ENCODE measurements at places on chromosomes 2 and 18.
A peak's percentile ranks its signal among the peaks of the same experiment; 100 is the strongest.

DNA sequence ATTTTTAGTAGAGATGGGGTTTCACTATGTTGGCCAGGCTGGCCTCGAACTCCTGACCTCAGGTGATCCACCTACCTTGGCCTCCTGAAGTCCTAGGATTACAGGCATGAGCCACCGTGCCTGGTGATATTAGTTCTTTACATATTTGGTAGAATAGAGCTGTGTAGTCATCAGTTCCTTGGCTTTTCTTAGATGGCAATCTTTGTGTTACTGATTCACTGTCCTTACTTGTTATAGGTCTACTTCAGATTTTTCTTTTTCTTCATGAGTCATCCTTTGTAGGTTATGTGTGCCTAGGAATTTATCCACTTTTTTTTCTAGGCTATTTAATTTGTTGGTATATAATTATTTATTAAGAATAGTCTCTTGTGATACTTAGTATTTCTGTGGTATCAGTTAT lies 30.3 kb upstream of the ZSWIM2 start:
- DNase-seq = no peak

GRCh38 chr2:182593394-182593975 lies 122.6 kb upstream of the DNAJC10 start:
- peak; percentile 38 for DNase-seq

DNA sequence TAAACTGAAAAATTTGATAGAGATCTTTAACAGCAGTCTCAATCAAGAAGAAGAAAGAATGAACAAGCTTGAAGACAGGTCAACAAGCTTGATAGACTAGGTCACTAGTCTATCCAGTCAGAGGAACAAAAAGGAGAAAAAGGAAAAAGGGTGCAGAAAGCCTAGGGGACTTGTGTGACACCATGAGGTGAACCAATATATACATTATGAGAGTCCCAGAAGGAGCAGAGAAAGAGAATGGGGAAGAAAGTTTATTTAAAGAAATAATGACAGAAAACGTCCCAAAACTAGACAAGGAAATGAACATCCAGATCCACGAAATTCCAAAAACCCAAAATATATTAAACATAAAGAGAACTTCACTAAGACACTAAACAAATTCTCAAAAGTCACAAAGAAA lies 84.5 kb downstream of the VAPA start:
- DNase-seq = no peak

- DNase-seq = no peak
Measured at GRCh38 chr18:35324926-35325655, 19.1 kb downstream of the ZNF24 start.

DNA sequence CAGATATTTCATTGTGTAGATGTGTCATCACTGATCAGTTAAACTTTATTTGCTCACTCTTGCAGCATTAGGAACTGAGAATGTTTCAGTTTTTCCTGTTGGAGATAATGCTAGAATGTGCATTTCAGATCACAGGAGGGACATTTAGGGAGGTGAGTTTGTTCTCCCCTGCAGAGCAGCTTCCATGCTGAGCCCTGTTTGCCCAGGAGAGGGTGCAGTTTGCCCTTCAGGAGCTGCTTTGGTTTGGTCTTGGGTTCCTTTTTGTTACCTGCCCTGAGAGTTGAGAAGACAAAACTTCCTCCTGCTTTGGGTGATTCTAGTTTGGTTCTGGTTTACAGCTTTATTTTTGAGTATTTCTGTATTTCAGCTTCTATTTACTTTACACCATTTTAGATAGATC lies 49.9 kb downstream of the DGKD start:
- no peak for DNase-seq

- no peak for DNase-seq
Measured at GRCh38 chr2:236956641-236957040, 129.0 kb upstream of the COPS8 start.

DNA sequence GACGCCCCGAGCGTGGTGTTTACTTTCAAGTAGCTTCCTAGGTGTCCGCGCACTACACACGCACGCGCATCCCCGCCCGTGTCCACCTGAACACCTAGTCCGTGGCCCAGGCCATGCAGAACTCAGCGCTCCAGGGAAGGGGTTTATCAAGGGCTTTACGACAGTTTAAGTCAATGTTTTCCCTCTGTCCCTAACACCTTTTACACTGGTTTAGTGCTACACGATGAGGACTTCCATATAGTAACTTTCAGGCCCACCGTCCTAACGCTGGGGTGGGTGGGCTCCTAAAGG lies 1.4 kb upstream of the BCL2 start:
- no peak for DNase-seq

DNA sequence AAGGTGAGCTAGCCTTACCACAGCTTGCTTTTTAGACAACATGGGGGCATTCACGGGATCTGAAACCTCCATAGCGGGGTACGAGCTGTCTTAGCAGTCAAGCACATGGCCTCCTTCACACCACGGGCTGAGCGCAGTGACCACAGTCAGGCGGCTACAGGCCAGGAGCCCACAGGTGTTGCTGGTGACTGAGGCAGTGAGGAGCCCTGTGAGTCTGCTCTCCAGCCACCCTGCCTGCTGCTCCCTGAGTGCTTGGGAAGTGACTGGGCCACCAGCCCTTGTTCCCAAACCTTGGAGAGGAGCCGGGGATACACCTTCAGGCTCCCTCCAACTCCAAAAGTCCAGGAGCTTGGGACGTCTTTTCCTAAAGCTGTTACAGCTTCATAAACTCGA lies 418.1 kb upstream of the MYT1L start:
- DNase-seq = no peak

DNA sequence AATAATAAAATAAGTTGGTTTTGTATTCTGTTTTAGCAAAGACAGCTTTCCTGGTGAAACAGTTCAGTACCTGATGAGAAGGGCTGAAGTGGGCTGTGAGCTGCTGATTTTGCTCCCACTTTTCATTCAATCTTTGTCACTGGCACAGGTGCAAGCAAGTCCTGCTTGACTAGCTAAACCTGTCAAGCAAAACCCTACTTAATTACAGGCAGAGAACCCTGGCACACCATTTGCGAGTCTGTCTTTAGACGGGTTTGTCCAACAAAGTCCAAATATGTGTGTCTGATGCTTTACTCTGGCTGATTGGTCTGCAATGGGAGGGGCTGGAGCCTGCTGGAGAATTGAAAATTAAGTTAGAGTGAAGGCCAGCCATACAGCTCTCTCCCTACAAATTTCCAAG lies 267.2 kb downstream of the EPHA4 start:
- no peak for DNase-seq

DNA sequence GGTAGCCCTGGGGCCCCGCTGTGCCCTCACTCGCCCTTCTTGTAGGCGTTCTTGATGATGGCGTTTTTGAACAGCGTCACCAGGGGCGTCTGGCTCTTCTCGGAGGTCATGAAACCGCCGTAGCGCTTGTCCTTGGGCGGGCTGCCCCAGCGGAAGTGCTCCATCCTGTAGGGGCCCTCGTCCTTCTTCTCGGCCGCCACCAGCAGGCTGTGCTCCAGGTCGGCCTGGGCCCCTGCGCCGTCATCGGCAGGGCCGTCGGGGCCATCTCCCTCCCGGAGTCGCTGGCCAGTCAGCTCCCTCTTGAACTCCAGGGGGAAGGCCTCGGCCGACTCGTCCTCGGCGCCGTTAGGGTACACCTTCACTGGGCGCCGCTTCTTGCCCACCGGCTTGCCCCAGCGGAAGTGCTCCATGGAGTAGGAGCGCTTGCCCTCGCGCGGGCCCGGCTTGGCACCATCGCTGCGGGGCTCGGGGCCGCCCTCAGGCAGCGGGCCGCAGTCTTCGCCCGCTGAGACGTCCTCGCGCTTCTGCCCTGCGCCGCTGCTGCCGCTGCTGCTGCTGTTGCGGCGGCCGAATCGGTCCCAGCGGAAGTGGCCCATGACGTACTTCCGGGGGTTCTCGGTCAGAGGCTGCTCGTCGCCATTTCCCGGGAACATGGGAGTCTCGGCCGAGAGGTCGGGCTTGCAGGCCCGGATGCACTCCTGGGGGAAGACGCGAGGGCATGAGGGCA lies 7.2 kb downstream of the POMC start:
- no peak for DNase-seq

DNA sequence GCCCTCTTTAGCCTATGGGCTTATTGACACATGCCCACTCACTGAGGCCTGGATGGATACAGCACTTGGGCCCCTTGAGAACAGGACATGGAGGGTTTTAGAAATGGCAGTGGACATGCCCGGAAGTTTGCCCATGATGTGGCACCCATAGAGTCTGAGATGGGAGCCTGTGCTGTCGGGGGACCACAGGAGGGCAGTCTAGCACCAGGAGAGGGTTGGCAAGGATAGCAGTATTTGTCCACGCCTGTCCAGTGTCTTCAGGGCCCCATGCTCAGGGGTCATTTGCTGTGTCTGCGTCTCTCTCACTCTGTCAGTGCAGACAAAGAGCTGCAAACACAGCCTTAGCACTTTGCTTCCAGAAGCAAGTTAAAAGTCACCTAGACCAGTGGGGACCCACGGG lies 48.7 kb downstream of the IL1RL2 start:
- DNase-seq = no peak

DNA sequence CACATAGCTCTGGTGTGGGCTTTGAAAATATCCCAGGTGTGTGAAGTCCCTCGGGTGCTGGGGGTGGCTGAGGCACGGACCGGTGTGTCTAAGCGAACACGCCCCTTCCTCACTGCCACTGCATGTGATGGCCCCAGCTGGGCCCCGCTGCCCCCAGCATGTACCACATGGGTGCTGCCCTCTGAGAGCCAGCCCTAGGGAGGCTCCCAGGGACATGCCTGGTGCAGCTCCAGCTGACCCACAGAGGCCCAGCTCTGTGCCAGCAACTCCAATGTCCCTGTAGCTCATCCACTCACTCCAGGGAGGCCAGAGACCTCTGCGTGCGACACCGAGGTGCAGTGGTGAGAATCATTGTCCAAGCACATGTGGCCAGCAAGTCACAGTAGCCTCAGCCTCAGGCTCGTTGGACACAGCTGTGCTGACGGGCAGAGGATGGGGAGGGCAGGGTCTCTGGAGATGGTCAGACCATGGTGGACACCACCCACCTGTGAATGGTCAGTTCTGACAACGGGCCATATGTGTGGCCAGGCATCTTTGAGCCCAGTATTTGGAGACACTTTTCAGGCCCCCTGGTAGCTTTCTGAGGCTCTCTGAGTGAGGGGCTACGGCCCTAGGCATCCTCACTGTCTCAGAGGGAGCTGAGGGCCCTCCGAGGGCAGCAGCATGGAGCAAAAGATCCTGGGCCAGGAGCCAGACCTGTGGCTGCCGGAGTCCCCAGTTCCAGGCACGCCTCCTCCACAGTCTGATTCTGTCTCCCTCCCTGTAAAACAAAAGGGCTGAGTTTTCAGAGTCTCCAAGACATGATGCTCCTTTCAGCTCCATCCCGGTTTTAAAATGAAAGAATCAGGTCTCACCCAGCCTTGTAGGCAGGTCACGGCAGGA lies 220.7 kb downstream of the NDUFA10 start:
- DNase-seq = no peak

DNA sequence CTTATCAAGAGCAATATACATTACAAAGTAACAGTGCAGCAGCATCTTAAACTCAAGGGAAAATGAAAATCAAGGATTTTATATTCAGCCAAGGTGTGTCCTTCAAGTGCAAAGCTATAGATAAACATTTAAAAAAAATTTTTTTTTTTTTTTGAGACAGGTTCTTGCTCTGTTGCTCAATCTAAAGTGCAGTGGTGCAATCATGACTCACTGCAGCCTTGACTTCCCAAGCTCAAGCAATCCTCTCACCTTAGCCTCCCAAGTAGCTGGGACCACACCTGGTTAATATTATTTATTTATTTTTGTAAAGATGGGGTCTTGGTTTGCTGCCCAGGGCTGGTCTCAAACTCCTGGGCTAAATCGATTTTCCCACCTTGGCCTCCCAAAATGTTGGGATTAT lies 9.0 kb downstream of the CDKL4 start:
- no peak for DNase-seq

- DNase-seq = no peak
Measured at GRCh38 chr2:189407281-189408209, 33.7 kb upstream of the WDR75 start.

GRCh38 chr2:20091305-20091991 lies 40.0 kb upstream of the LAPTM4A start:
- DNase-seq = peak; percentile 68

DNA sequence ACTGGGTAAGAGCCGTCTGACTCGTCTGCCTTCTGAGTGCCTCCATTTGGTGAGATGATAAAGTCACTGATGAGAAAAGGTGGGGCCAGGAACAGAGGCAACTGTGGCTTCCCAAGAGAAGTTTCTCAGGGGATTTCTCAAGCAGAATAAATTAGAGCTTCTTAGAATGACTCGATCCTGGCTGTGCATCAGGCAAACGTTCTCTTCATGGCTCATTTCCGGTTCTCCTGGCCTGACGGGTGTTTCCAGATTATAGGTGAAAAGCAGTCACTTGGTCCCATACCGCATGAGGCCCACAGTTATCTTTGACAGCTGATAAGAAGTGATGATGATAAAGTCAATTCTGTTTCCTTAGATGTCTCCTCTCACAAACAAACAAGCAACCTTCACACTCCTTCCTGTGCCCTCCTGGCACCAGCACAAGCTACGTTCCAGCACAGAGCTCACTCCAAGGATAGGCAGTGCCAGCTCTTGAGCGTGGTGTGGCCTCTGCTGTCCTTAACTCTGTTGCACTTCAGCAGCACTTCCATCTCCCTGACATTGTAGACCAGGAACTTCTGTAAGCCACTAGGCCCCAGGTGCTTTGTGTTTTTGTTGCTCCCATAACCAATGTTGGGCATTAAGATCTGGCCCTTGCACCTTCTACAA lies 37.8 kb upstream of the KCNF1 start:
- DNase-seq = no peak

DNA sequence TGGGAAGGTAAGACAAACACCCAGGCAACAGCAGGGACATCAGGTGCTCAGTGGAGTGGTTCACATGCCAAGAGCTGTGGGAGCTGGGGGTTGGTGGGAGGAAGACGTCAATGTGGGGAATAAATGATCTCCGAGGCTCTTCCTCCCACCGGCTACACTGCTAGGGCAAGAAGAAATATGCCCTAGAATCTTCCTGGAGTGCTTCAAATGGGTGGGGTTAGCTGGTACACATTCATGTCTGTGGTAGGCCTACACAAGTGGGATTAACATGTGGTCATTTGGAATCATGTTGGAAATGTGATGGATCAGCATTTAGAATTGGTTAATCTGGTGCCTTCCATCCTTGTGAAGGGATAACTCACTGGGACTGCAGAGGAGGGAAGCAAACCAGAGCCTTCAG lies 12.4 kb upstream of the ZFP36L2 start:
- no peak for DNase-seq

DNA sequence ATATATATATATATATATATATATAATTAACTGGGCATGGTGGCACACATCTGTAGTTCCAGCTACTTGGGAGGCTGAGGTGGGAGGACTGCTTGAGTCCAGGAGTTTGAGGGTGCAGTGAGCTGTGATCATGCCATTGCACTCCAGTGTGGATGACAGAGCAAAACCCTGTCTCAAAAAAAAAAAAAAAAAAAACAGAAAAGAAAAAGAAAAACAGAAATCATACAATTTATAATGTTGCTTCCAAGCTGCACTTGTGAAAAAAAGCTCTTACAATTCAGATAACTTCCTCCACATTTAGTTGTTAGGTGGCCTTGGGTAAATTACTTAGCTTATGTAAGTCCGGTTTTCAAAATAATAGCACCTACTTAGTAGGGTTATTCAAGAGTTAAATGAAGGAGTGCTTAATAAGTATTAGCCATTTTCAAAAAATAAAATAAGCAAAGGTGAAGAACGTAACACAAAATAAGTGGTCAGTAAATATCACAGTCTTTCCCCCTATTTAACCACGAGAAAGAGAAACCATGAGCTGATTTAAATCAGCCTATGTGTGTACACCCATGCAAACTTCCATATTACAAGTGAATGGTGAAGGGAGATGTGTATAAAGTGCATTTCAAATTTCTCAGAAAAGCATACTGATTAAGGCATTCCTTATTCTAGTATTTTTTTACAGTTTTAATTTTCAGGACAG lies 2.3 kb downstream of the WIPF1 start:
- no peak for DNase-seq

GRCh38 chr2:45070113-45070652 lies 60.9 kb upstream of the SIX2 start:
- no peak for DNase-seq

Data from RCC 7860 (cell line).